ENCODE measurements at places on chromosomes 2 and 18.

DNA sequence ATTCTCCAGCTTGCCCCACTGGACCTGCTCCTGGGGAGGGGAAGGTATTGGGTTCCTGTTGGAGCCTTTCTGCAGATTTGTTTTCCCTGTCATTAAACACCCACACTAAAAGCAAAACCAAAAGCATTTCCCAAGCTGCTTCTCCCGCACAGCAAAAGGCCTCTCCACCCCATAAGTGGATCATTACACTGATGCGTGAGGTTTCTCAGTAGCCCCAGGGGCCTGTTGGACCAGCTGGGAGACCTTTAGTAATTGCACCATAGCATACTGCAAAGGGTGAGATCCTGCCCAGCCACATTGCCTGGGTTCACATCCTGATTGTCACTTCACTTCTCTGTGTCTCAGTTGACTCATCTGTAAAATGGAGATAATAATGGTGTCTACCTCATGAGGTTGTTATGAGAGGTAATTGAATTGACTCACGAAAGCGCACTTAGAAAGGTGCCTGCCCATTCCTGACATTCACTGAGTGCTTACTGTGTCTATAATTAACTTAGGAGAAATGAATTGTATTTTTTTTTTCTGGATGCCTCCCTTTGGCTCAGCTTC is 43.9 kb downstream of the TOGARAM2 start:
- no peak for DNase-seq

DNA sequence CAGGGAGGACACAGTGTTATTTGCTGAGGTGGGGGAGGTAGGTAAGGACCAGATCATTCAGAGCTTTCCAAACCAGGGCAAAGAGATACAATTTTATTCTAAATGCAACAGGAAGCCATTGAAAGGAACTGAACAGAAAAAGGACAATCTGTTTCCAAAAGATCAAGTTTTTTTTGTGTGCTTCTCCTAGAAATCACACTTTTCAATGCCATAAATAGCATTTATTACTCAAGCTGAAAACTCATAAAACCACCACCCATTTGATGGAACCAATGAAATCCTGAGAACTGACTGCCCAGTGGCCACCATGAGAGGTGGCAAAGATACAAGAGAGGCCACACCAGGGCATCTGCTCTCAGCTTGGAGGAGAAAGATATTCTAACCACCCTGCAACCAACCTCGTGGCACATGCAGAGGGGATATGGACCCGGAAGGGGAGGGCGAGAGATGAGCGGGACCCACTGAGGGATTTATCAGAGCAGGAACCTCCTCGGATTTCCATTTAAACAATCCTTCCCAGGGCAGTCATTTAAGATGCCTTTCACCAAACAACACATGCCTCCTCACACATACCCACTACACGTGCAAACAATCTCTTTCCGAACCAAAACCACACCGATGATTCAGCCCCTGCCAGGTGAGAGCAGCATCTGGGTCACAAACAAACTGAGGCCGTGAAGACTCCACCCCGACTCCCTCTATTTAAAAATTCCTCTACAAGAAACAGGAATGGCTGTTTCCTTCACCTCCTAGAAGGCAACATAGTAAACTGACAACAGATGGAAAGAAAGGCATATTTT is 8.8 kb downstream of the CYB5A start:
- DNase-seq = no peak

DNA sequence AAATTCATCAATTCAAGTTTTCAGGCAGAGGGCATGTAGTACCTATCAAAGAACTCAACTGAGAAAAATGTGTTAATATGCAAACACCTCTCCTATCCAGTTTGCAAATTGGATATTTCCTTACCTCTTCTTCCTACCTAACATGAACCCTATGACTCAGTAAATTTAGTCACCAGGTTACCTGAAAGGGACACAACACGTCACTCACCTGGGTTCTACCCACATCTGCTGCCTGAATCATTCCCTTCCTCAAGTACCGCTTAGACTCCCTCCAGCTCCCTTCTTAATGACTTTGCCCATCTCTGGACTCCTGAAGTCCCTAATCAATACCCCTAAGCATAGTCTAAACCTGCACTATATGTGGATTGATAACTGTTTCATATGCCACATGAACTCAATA is 10.4 kb downstream of the ANKRD44 start:
- no peak for DNase-seq

- no peak for DNase-seq
Observed at GRCh38 chr2:183164650-183165015, 40.4 kb downstream of the NUP35 start.

- DNase-seq = no peak
Observed at GRCh38 chr2:67974559-67975430, 88.0 kb downstream of the C1D start.

- no peak for DNase-seq
Observed at GRCh38 chr2:149799013-149799705, 211.6 kb upstream of the MMADHC start.

DNA sequence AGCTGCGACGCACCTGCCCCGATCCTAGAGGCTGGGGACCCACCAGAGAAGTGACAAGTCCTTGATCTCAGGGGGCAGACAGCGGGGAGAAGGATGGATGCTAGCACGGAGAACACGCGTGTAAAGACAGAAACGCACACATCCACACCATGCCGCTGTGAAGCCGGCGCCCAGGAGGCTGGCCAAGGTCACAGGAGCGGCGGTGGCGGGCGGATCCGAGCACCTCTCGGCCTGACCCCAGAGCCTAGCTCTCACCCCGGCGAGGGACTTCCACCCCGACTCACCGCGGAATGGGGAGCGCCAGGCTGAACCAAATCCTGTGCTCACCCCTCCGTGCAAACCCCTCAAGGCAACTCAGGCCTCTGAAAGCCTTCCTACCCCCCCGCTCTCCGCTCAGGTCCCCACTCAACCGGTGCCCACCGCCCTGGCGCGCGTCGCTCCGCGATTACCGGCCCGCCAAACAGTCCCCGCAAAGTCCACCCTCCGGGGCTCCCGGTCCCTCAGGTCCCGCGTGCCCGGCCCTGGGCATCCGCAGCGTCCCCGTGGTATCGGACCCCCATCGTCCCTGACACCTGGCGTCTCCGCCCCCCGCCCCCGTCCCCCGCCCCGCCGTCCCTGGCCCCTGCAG is 460 bp upstream of the LRRFIP1 start:
- no peak for DNase-seq

DNA sequence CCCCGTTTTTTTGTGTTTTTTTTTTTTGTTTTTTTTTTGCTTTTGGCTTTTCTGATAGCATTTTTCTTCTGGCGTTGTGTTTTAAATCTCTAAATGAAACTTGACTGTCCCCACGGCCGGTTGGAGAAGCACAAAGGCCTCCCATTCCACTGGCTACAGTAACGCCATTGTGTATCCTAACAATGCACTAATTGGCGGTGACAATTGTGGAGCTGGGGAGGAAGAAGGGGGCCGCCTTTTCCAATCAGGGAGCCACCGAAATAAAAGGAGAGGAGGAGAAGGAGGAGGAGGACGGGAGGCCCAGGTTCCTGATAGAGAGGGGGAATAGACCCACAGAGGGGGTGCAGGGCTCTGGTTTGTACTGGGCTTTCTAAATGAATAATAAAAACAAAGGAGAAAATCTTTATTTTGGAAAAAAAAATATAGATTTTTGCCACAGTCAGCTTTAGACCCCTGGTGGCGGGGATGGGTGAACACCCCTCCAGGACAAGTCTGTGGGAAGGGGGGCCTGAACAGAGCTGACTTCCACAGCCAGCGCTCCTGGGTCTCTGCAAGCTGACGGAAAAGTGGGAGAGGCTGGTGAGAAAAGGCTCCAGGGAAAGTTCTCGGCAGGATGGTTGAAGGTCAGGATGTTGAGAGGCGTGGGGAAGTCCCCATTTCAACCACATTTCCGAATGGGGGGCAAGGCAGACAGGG is 43.7 kb upstream of the FZD5 start:
- no peak for DNase-seq
